Endodermal cell (in vitro differentiated cells): ENCODE measurements at places on chromosomes 6 and 20. TPM values are rescaled to one million over a fixed set of nuclear protein-coding genes. Genes with fewer than 3 reads are reported as not detected.
A peak's percentile ranks its signal among the peaks of the same experiment; 100 is the strongest.

GRCh38 chr6:35223396-35223795 is 9.6 kb downstream of the SCUBE3 start:
- no peak for DNase-seq
- H3K4me3 ChIP-seq, result no peak overlapping the region
- no peaks in the 10 kb centered on the region for H3K36me3 ChIP-seq
- no peaks in the 10 kb centered on the region for H3K4me1 ChIP-seq
- H3K27me3 ChIP-seq, result peaks cover 6% of the 10 kb centered on the region

MATN4 gene
- total RNA-seq, result 0.18 and 0.20 TPM in 2 replicates

- no peak overlapping the region for H3K4me3 ChIP-seq
- H3K36me3 ChIP-seq, result no peaks in the 10 kb centered on the region
- no peak for DNase-seq
- no peaks in the 10 kb centered on the region for H3K4me1 ChIP-seq
Observed at GRCh38 chr20:11711214-11711613, 206.5 kb upstream of the BTBD3 start.

GRCh38 chr20:47348539-47349142 is 7.9 kb downstream of the ZMYND8 start:
- no peaks in the 10 kb centered on the region for H3K27me3 ChIP-seq
- DNase-seq, result peak; percentile 67
- H3K36me3 ChIP-seq, result peaks cover 38% of the 10 kb centered on the region
- peaks cover 41% of the 10 kb centered on the region for H3K4me1 ChIP-seq
- peak overlapping the region; percentile 92 for H3K4me3 ChIP-seq
- H3K27ac ChIP-seq, result peak overlapping the region; percentile 86

DNA sequence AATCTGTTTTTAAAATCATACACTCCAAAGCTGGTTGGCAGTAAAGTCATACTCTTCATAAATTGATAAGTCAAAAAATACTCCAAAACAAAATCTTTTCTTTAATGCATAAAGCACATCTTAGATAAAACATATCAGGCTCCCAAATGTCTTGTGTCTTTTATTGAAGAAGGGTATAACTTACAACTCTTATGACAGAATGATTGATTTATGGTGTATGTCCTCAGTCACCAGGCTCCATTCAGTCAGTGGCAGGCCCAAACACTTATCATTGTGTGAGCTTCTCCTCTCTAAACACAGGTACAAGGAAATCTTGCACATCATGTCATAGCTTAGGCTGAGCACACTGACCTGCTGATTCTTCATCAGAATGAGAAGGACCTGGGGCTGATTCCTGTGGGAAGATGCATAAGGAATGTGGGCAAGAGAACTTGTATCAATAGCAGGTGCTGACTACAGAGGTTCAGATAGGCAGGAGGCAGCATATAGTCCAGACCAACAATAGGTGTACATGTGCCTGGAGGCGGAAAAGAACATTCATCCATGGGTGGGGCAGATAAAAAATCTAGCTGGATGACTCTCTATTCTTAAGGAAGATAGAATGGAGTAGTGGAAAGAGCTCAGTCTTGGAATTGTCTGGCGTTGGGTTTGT is 1.9 kb downstream of the CALHM5 start:
- no peaks in the 10 kb centered on the region for H3K27me3 ChIP-seq
- H3K4me1 ChIP-seq, result peaks cover 7% of the 10 kb centered on the region
- peak overlapping the region; percentile 61 for H3K4me3 ChIP-seq
- no peak for DNase-seq

DNA sequence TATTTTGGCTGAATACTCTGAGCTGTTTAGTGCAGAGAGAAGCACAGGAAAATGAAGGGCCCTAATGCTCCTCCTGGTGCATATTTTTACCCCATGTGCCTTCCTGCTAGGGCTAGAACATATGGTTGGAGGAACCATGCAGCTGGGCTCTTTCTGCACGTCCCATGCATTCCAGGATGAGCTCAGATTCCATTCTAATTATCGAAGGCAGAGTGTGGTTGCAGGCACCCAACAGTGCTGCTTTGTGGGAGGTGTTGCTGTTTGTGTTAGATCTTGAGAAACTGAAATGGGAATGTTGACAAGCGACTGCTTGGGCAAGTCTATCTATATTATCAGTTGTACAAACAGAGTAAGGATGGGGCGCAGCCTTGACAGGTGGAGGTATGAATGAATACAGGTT is 419.5 kb downstream of the DHX35 start:
- DNase-seq, result peak; percentile 55
- no peak overlapping the region for H3K4me3 ChIP-seq
- H3K4me1 ChIP-seq, result no peaks in the 10 kb centered on the region
- no peak overlapping the region for H3K27ac ChIP-seq
- no peaks in the 10 kb centered on the region for H3K27me3 ChIP-seq
- no peaks in the 10 kb centered on the region for H3K36me3 ChIP-seq

GRCh38 chr6:49339096-49339495 is 124.0 kb downstream of the MMUT start:
- no peak overlapping the region for H3K4me3 ChIP-seq
- H3K36me3 ChIP-seq, result no peaks in the 10 kb centered on the region
- no peaks in the 10 kb centered on the region for H3K27me3 ChIP-seq
- no peak overlapping the region for H3K27ac ChIP-seq
- no peaks in the 10 kb centered on the region for H3K4me1 ChIP-seq

- no peaks in the 10 kb centered on the region for H3K4me1 ChIP-seq
- H3K36me3 ChIP-seq, result no peaks in the 10 kb centered on the region
- no peak for DNase-seq
- no peak overlapping the region for H3K27ac ChIP-seq
- H3K27me3 ChIP-seq, result no peaks in the 10 kb centered on the region
Observed at GRCh38 chr6:169101036-169101805, 152.4 kb downstream of the THBS2 start.

DNA sequence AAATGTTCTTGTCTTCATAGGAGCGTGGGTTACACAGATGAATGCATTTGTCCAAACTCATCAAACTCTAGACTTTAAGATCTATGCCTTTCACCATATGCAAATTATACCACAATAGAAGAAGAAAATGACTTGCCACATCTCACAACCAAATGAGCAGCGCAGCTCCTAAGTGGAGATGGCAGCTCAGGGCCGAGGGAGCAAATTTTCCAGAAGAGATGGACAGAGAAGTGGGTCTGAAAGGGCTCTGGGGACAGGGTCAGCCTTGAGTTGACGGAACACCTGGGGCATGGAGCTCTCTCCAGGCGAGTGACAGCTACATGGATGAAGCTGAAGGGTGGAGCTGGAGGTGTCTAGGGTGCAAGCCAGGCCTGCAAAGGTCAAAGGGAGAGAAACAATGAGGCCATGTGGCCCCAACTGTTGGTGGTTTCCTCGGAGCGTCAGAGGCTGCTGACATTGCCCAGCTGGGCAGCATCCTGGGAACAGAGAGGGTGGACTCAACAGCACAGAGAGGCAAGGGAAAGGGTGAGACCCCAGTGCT is 228.3 kb downstream of the NRN1 start:
- H3K4me3 ChIP-seq, result no peak overlapping the region
- no peak for DNase-seq
- H3K27ac ChIP-seq, result no peak overlapping the region
